ENCODE measurements at places on chromosomes 7 and 10. TPM values are rescaled to one million over a fixed set of nuclear protein-coding genes. Genes with fewer than 3 reads are reported as not detected.

CARD11 gene
- 0.63 TPM for total RNA-seq

OR2A5 gene
- not detected for total RNA-seq

GPRIN2 gene
- total RNA-seq = 1.1 TPM

PSD gene
- 7.0 TPM for total RNA-seq

SEMA4G gene
- 80.4 TPM for total RNA-seq
